ENCODE measurements at places on chromosomes 2 and 18.

DNA sequence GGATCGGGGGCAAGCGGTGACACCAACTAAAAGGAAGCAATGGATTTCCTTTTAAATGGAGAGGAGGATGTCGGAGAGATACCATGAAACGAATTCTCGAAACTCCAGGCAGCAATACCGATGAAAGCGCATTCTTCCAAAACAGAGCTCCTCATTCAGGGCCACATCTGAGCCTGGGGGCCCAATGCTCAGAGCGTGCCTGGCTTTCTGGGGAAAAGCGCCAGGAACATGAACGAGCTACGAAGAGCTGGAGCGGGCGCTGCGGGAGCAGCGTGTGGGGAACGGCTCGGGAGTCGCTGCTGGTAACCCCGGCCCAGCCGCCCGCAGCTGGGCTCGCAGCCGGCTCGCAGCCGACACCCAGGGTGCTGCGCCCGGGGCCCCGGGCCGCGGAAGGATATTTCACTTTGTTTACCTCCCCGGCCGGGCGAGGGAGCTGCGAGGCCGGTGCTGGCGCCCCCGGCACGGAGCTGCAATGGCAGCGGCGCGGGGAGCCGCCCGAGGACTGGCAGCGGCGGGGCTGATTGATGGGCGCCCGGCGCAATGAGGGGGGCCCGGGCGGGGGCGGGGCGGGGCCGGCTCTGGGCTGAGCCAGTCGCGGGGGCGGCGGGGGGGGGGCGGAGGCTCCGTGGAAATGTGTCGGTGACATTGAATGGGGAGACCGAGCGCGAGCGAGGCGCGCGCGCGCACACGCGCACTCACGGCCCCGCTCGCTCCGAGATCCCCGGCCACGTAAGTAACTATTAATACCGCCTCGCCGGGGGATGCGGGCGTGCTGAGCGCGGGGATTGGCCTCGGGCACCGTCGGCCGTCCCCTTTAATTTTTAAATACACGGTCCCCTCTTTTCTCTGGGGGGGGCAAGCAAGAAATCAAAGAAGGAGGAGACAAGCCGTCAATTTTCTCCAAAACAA, at the start of gene TRIB2:
Gene TRIB2 (plus strand): TSS at position 655 of the 909 bp plus-strand sequence. CDS start 1,372 bp downstream, outside the sequence.
- DNase-seq, result peak; percentile 80

DNA sequence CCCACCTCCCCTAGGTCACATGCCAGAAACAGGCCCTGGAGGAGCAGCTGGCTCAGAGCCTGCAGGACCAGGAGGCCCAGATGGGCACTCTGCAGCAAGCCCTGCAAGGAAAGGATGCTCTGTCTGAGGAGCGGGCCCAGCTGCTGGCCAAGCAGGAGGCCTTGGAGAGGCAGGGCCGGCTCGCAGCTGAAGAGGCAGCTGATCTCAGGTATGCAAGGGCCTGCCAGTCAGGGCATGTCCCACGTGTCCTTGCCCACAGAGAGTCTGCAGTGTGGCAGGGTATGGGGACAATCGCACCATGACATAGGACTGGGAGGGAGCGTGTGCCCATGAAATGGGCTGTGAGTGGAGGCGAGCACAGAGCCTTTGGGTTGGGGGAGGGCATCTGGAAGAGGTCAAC, 39.9 kb downstream of the CROCC2 start:
- no peak for DNase-seq

DNA sequence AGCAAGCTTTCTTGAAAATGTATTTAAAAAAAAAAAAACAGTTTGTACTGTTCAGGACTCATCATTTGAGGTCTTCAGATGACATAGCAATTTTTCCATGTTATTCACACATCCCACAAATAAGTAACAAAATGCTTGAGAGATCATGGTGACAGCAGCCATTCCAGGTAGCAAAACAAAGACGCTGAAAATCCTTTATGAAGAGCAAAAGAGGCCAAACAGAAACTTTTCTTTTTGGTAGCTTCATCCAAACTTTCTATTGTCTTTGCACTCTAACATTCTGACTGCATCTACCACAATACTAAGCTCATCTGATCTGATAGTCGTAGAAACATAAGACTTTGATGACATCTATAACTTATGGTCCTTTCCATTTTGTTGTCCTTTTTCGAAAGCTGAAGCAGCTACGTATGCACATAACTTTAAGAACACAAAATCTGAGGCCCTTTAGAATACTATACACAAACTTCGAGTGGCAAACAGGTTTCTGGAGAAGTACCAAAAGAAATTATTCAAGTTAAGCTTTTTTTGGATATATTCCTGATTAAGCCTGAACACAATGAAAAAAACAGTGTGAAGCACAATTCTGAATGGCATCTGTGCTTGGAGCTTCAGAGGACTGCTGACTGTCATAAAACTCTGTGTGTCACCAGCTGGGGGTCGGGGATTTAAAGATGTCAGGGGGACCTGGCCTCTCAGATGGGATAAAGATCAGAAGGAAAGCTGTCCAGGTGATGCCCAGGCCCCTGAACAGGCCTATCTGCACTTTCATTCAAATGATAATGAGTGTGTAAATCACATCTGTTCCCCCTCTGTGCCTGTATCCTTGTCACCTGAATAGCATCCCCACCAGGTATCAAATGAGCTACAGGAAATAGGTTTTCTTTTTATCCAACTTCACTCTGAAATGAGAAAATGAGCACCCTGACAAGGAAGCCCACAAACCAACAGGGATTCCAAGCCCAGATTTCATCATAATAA, 75.8 kb downstream of the ZEB2 start:
- no peak for DNase-seq

GRCh38 chr2:64604155-64604554, 49.6 kb downstream of the SERTAD2 start:
- DNase-seq, result no peak

DNA sequence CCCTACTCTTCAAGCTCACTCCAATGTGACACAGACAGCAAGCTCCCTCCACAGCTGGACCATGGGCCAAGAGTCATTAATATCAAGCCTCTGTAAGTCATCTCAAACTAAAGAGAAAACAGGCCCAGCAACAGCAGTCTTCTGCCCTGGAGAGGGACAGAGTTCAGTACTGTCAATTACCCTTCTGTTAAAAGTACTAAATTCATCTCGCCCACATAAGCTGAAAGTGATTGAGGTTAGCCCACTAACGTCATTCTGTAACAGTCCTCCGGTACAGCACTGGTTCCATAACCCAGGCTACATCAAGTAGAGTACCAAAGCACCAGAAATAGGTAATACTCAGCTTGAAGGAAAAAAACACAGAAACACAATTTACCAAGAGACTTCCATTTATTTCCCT, 25.9 kb downstream of the THADA start:
- DNase-seq, result no peak

DNA sequence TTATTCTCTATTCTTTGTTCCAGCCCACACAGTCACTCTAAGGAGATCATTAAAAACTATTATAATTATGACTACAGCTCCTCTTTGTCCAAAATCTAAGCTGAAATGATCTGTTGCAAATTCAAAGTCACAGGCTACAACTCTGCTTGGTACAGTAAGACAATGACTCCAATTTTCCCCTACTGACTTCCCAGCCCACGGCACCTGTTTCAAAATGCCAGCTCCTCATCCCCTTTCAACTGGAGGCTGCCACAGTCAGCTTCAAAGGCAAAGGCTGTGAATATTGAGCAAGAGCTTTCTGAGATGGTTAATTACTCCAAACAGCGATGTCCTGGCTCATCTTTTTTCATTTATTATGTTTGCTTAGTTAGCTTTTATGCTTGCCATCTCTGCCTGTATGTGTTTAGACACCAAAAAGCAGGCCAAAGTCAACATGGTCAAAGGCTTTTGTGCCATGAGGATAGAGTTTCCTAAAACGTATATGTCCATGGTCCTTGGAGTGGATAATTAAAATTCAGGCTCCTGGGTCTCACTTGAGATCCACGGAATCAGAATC, 141.1 kb downstream of the DOCK10 start:
- no peak for DNase-seq

- DNase-seq, result no peak
Measured at GRCh38 chr18:9969247-9969646, 55.4 kb downstream of the VAPA start.

- no peak for DNase-seq
Measured at GRCh38 chr2:26970928-26971627, 641 bp downstream of the MAPRE3 start.

GRCh38 chr2:202555356-202555755, 79.4 kb upstream of the FAM117B start:
- DNase-seq, result no peak

- no peak for DNase-seq
Measured at GRCh38 chr18:2402084-2402483, 169.2 kb downstream of the METTL4 start.

DNA sequence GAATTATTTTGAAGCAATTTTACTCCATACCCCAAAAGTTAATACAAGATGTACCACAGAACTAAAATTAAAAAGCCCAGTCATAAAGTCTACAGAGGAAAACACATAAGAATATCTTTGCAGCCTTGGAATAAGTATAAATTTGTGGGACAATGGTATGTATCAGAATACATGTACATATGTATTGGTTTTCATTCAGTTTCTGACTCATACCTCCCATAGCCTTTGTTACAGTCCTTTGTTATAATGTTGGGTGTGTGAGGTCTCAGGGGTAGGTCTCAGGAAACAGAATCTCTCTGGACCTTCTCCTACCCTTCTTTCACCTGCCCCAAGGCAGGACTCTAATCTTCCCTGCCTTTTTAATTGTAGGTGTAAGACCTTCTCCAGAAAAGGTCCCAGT, 1370.7 kb upstream of the CDH2 start:
- no peak for DNase-seq

- no peak for DNase-seq
Measured at GRCh38 chr2:205646680-205647079, 35.6 kb upstream of the NRP2 start.

- DNase-seq, result no peak
Measured at GRCh38 chr18:64398320-64398719, 249.4 kb upstream of the LINC00305 start.

GRCh38 chr2:230520875-230521155, 104.8 kb downstream of the SP100 start:
- DNase-seq, result no peak

- DNase-seq, result no peak
Measured at GRCh38 chr2:231387904-231388724, 7.4 kb upstream of the B3GNT7 start.

DNA sequence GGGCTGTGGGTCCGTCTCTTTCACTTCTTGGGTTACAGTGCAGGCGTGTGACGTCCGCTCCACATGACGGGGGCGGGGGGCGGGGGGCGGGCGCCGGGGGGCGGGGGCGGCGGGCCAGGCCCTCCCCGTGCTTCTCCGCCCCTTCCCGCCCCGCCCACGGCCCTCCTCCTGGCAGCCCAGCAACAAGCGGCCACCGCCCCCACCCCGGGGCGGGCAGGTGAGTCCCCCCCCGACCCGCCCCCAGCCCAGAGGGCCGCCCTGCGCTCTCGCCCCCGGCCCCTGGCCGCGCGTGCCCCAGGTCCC, 3.6 kb downstream of the ZNF516 start:
- peak; percentile 64 for DNase-seq

DNA sequence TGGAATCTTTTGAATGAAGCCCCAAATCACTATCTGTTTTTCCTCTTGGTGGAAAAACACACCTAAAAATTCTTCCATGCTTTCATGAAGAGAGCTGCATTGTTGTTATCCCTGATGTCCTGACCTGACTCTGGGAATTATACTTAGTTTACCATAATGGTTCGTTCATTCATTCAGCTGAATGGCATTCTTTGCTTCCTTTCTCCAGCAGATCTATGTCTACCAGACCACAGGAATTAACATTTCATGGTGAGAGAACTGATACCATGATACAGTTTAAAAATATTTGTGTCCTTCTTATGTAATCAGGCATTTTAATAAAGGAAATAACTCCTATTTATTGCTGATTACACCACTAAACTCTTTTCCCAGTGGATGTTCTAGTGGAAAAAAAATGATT, 11.1 kb upstream of the SLC4A10 start:
- DNase-seq, result no peak

- no peak for DNase-seq
Measured at GRCh38 chr18:48866856-48867255, 83.9 kb downstream of the SMAD7 start.

DNA sequence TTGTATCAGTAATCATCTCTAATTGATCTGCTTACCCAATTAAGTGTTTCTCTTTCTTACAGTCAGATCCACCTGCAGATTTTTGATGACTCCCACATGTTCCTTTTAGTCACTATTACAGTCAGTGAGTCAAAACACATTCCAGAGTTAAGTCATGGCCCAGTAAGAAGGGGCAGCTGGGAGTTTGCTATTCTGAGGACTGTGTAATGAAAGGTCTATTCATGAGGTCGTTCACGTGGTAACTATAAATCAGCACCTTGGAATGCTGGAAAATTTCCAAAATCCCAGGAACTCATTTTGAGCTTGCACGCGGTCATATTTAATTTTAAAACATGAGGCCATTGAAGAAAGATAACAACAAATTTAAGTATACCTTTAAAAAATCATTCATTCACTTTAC, 252.5 kb downstream of the XIRP2 start:
- DNase-seq, result no peak

DNA sequence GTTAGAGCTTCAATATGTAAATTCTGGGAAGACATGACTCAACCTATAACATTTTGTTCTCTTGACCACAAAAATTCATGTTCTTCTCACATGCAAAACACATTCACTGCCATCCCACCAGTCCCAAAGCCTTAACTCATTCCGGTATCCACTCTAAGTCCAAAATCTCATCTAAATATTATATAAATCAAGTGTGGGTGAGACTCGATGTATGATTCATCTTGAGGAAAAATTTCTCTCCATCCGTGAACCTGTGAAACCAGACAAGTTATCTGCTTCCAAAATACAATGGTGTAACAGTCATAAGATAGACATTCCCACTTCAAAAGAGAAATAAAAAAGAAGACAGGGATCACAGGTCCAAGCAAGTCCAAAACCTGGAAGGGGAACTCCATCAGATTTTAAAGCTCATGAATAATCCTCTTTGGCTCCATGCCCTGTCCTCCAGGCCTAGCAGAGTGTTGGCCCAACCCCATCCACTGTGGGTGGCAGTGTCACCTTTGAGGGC, 101.3 kb downstream of the RAD51AP2 start:
- no peak for DNase-seq

- DNase-seq, result no peak
Measured at GRCh38 chr2:166180951-166181812, 53.4 kb upstream of the SCN1A start.

- DNase-seq, result no peak
Measured at GRCh38 chr2:24970483-24971285, 1.1 kb downstream of the DNAJC27 start.

- DNase-seq, result no peak
Measured at GRCh38 chr2:72139471-72139873, 8.2 kb downstream of the CYP26B1 start.

DNA sequence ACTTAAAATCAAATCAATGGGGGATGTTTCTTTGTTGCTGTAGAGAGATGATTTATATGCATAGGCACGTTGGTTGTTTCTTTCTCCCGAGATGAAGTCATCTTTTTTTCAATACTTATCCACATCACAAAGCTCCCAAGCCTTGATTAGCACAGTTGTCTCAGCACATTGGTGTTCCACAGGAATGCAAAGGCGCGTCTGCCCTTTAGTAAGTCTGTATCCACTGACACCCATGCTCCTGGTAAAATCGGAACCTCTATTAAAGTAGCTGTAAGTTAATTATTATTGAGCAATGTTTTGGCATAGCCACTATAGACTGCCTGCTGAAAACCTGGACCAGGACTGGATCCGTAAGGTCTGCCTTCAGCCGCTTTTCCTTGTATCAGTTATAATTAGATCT, 77.6 kb upstream of the RBM44 start:
- no peak for DNase-seq

- no peak for DNase-seq
Measured at GRCh38 chr2:215607766-215608165, 171.9 kb upstream of the FN1 start.
